ENCODE measurements at places on chromosomes 13 and 19.

DNA sequence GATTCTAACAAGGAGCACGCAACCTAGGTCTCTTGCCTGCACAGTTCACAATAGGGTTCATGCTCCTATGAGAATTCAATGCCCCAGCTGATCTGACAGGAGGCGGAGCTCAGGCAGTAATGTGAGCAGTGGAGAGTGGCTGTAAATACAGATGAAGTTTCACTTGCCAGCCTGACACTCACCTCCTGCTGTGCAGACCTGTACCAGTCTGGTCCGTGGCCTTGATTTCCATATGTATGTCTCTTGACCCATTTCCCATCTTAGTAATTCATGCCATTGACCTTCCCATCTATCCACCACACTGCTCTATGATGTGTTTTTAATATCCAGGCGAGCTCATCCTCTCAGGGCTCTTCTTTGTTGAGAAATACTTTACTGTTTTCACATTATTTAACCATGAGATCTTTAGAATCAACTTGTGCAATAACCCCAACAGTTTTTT lies 95.2 kb downstream of the LRCH1 start:
- DNase-seq = no peak

DNA sequence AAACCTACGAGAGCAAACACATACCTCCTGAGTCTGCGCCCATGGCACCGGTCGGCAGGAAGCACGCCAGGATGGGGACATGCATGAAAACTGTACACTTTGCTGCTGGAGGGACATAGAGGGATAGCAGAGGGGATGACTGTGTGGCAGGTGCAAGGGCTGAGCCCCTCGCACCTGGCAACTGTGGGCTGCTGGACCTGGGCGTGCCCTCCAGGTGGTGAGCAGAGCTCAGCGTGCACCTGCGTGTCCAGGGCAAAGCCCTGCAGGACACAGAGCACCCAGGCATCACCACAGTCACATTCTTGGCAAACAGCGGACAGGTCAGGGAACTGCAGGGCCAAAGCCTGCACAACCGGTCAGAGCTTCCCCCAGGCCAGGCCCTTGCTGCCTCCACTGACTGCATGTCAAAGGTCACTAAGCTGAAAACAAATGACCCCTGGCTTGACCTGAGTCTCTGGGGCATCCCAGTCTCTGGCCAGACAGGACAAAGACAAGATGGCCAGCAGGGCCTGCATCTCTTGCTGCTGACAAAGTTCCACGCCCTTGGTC lies 9.0 kb upstream of the ISYNA1 start:
- DNase-seq = no peak

- no peak for DNase-seq
Measured at GRCh38 chr19:56966225-56966696, 125.7 kb upstream of the PEG3 start.

- DNase-seq = no peak
Measured at GRCh38 chr19:5339198-5339949, 1.2 kb downstream of the PTPRS start.

DNA sequence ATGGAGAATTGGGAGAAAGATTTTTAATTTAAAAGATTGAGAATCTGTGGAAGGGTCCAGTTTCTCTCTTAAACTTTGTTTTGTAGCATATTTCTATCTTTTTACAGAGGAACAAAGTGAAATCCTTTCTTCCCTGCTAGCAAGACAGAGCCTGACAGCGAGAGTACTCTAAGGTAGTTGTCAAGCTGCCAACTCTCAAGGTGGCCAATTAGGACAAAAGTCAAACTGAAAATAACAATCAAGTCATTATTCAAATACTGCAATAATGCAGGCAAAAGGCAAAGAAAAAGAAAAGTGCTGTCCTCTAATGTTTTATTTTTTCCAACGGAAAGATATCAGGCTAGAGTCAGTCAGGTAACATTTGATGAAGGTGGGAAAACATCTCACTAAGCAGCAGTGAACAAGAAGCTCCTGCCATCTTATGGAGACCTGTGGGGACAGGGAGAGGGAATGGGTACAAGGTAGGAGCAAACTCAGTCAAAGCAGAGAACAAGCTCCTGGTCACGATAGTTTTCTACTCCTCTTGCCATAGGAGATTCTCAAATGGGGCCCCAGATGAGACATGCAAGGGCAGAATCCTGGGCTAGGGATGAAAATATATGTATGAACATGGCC lies 801.9 kb upstream of the SLITRK1 start:
- no peak for DNase-seq

DNA sequence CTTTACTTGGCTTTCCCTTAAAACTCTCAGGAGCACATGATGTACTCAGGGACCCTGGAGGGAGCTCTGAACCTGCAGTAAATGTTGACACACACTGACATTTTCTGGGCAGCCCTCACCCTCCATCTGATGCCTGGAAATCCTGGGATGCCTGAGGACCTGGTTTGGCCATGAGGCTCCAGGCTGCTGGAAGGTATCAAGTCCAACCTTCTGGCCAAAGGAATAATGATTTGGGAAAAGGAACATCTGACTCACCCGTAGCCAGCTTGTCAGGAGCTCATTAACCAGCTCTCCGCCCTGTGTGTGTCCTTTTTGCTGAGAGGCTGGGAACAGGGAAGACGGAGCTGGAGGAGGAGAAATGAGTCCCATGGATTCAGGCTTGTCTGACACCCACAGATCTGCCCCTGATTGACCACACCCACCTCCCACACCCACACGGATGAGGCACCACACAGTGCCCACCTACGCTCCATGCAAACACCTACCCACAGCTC lies 10.3 kb downstream of the ZNF558 start:
- DNase-seq = no peak

GRCh38 chr13:62280590-62280989 lies 864.9 kb upstream of the PCDH20 start:
- no peak for DNase-seq

- DNase-seq = no peak
Measured at GRCh38 chr19:52665027-52665426, 26.9 kb upstream of the ZNF83 start.

DNA sequence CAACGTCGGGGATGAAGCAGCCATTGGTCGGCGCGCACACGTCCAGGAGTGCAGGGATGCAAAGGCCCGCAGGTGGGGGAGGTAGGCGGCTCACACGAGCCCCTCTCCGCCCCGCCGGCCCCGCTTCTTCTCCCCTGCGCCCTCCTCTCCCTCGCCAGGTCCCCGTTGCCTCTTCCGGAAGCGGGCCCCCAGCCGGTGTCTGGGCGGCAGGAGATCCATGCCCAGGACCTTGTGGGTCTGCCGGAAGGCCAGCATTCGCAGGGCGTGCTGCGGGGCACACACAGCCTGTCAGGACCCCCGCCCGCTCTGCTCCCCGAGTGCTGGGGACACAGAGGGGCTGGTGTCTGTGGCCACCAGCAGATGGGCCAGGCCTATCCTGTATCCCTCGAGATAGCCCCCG lies 19.7 kb upstream of the MATK start:
- no peak for DNase-seq

DNA sequence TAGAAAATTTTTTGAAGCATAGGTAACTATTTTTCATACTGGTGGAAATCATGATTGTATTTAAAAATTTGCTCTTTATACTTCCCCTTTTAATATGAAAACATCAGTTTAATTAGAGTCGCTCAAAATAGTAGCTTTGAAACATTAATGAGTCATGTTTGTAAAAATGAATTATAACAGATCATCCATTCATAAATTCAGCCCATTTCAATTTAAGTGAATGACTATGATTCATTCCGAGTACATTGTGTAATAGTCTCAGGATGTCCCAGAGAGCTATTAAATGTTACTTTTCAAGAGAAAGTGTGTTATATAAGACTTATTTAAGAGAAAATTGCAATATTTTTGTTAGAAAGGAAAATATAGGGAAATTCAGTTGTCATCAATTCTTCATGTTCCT lies 111.0 kb downstream of the FNDC3A start:
- no peak for DNase-seq

DNA sequence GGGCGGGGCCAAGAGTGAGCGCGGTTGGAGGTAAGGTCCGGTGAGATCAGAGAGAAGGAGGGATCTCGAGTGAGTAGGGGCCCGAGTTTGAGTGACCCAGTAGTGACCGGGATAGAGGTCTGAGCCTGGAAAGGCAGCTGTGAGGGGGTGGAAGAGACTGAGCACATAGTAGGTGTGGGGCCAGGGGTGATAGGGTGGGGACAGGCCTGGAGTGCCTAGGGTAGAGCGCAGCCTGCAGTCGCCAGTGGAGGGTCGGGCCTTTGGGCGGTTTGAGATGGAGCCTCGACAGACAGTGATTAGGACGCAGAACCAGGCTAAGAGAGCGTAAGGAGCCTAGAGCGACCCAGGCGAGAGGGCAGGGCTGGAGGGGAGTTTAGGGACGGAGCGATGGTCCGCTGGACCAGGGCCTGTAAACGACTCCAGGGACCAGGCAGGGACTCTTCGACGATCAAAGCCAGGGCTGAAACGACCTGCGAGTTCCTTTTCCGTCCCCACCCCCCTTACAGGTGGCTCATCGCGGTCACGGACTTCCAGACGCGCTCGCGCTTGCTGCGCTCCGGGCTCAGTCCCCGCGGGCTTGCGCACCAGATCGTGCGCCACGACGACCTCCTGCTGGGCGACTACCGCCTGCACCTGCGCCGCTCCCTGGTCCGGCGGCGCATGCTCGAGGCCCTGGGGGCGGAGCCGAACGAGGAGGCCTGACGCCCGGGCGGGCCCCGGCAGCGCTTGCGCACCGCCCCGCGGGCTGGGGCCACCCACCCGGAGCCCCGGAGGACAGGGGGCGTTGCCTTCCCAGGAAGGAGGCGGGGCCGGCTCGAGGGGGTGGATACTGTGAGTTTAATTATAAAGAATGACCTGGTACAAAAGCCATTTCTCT lies 9.4 kb downstream of the C19orf81 start:
- peak; percentile 30 for DNase-seq

DNA sequence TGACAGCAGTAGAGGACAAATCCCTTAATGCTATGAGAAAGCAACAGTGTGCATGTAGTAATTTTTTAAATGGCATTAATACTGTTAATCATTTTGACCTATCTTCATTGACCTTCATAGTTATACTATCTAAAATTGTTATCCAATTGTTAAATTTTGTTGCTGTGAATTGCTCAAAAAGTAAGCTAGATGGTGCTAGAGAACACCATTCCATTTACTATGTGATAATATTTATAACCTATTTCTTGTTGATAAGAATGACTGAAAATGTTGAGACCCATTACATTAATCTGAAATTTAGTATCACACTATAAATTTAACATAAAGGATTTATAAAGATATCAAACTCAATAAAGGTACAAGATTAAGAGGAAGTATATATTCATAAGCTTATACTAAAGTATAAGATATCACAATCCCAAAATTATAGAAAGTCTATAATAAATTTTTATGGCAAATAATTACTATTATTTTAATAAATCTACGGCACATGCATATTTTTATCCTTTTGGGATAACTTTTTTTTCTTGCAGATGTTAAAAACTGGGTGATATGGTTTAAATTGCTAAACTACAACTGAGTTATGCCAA lies 1573.3 kb downstream of the PCDH9 start:
- DNase-seq = no peak

DNA sequence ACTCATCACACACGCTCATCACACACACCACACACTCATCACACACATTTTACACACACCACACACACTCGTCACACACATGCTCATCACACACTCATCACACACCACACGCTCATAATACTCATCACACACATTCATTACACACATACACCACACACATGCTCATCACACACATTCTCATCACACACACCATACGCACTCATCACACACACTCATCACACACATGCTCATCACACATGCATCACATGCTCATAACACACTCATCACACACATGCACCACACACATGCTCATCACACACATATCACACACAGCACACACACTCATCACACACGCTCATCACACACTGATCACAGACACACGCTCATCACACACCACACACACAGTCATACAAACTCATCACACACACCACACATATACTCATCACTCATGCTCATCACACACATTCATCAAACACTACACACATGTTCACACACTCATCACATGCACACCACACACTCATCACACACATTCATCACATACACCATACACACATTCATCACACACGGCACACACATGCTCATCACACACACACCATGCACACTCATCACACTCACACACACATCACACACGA lies 247.1 kb upstream of the SGCG start:
- no peak for DNase-seq

- no peak for DNase-seq
Measured at GRCh38 chr13:34358811-34359513, 541.0 kb downstream of the RFC3 start.

GRCh38 chr13:34437873-34438272 lies 504.2 kb upstream of the NBEA start:
- no peak for DNase-seq
